ENCODE measurements at places on chromosomes 13 and 19.

DNA sequence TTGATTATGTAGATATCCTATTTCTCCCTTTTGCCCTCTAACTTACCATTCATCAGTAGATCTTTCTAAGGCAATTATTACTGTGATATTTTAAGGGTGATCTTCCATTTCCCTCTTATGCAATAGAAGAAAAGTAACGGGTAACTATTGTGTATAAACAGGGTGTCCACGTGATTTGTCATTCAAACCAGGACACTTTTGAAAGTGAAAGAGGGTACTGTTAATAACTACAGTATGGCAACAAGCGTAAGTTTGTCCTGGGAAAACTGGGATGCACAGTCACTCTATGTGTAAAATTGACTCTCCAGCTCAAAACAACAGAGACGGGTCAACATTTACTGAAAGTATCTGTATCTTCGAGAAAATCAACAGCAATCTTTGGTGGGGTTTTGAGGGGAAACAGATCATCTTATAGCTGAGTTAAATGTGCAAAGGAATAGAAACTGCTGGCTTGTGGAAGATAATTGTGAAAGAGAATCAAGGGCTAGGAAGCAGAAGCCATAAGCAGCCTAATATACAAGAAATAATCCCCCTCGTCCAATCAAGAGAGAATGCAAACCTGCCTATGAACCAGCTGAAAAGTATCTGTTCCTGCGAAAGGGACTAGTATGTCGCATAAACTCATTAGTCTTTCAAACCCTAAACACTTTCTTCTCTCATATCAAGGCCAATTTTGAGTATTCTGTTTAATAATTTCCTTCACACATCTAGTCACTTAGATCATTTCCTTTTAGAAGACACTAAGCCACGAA, 126.7 kb downstream of the FOXO1 start:
- DNase-seq, result no peak

DNA sequence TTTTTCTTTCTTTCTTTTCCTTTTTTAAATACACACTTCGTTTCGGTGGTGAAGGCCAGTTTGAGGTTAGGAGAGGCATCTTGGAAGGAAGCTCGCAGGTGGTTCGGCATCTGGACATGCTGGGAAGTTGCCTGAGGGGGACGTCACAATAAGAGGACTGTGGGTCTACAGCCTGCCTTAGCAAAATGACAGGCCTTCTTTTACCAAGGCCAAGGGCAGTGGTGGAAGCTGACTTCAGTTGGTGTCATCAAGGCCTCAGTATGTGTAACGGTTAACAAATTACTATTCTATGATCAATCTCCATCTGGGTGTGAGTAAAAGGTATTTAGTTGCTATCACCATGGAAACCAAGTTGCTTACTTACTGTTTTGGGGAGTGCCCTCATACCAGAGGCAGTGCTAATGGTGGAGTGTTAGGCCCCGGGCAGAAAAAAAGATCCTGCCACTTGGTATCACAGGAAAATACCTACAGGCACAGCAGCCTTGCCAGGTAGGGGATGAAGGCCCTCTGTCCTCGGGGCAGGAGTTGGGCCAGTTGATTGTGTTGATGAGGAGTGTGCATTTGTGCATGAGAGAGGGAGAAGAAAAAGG, 10.3 kb downstream of the ACTN4 start:
- DNase-seq, result no peak

DNA sequence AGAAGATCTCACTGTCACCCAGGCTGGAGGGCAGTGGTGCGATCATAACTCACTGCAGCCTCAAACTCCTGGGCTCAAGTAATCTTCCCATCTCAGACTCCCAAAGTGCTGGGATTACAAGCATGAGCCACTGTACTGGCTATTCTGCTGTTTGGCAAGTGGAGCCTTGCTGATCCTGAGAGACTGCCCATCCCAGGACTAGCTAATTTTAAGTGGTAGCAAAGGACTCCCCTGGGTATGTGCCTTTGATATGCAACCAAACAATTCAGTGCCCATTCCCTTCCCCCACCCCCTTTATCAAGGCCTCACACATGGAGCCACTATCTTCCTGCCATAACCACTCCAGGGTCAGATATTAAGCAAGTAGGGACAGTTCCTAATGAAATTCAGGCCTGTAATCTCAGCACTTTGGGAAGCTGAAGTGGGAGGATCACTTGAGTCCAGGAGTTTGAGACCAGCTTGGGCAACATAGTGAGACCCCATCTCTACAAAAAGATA, 17.0 kb upstream of the ZNF460 start:
- DNase-seq, result no peak

DNA sequence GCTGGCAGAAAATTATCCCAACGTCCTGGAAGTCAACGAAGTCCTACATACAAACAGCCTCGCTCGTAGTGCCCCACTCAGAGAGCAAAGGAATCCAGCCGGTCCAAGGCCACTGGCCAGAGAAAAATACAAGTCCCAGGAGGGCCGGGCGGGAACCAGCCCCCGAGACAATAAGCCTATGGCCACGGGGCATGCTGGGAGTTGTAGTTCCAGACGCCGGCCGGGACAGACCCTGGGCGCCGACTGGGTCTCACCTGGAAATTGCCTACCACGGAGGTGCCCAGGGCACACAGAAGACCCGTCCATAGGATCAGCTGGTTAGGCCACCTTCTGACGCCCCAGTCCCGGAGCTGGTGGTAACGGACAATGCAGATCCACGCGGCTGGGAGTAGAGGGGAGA, 5.4 kb downstream of the TMEM150B start:
- no peak for DNase-seq

- DNase-seq, result no peak
Observed at GRCh38 chr19:54916822-54917221, 10.9 kb downstream of the NCR1 start.

DNA sequence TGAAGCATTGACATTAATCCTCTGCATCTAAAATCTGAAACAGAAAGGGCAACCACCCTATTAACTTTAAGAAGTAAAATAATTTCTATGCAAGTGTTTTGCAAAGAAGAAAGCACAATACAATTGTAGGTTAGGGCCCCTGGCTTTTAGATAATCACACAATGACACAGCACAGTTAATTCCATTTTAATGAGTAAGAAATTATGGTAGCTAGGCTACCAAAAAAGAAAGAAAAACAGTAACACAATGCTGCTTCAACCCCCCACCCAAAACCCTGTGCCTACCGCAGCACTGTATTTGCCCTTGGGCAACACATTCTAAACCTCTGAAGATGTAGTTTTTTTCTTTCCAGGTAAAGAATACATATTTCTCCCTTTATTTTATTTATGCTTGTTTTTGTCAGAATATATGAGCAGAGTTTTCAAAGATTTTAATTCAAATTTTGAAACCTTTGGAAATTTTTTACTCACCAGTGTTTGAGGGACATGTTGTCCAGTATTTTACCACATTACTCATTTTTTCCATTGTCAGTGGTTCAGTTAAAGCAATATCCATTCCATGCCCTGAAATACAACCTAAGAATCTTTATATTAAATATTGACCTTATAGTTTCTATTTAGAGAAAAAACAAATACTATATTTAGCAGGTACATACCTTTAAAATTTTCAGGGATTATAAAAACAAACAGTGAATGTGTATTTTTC, 21.1 kb downstream of the SOHLH2 start:
- DNase-seq, result no peak

- no peak for DNase-seq
Observed at GRCh38 chr13:79692846-79693245, 211.9 kb downstream of the NDFIP2 start.

- DNase-seq, result no peak
Observed at GRCh38 chr19:28535352-28535775, 677.6 kb downstream of the UQCRFS1 start.

- no peak for DNase-seq
Observed at GRCh38 chr13:42367831-42368230, 95.9 kb downstream of the AKAP11 start.

- DNase-seq, result no peak
Observed at GRCh38 chr13:39655041-39655568, 357 bp upstream of the COG6 start.

DNA sequence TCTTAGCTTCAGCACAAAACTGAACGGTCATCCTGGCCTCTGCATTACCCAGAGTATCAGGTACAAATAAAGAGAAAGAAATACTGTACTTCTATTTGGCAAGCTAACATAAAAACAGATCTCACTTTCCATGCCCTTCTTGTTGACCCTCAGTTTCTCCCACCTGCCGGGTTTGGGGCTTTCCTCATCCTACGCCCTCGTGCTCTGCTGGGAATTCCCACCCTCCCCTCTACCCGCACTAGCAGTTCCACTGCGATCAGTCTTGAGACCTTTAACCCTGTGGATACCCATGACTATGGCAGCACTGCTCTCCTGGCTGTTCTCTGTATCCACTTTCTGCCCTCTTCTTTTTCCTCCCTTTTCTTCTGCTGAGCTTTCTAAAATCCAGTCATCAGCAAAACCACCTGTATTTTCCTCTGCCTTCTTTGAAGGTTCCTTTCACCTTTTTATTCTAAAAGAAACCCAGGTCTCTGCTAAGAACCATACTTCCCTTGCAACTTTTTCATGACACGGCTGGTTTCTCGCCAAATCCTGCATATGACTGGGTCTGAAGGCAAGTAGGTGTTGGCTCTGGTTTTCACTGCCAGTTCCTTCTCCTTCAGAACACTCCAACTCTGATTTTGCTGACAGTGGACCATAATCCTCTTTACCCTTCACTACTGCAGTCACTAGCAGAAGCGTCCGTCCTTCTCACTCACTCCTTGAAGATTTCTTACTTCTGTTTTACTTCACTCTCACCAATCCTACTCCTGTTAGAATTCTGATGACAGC, 99.4 kb downstream of the MIPEP start:
- DNase-seq, result no peak

DNA sequence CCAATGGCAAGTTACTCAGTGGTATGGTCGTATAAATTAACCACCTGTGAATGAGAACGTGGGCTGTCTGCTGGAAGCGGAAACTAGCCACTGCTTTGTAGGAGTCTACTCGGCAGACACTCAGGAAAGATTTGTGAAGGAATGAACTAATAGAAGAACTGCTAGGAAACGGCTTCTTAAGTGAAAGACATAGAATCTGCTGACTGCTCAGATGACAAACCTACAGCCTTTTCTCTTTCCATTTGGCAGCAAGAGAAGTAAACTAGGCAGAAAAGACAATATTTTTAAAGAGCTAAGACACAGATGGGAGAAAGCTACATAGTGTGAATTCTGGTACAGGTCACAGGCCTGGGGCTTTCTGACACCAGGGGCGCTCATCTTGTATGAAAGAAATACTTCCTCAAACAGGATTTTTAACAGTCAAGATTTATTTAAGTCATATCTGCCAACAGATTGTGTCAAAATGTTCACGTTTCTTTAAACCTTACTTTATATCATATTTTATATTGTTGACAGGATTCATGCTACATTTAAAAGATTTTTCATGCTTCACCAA, 78.4 kb downstream of the MIPEP start:
- DNase-seq, result no peak

DNA sequence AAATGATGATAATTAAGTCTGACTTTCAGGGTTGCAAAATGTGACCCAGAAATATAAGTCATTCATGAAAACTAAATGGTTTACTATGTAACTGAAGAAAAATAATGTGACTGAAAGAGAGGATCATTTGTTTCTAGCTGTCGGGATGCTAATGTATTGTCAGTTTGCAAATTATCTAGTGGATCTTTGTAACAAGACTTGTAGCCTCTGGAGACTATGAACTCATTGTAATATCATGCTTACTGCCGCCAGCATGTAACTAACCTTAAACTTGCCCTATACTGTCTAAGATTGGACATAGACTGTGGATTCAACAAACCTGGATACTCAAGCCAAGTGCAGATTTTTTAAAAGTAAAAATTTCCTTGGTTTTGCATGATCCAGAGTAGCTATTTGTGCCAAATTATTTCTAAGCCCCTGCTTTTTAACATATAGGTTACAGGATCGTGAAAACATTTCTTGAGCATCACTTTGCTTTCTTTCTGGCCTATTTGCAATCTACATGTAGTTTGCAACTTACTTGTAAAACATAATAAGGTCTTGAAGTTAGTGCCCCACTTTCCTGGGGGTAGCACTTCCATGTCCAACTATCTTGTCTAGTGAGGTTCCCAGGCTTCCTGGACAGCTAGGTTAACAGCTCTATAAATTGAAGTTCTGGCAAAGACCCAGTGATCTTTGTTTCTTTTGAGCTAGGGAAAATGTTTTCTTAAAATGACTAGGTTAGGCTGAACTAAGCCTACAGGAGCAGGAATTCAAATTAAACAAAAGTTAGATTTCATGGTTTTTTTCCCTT, 3.3 kb upstream of the POSTN start:
- no peak for DNase-seq

- DNase-seq, result no peak
Observed at GRCh38 chr13:97459215-97459777, 25.3 kb downstream of the RAP2A start.

- DNase-seq, result no peak
Observed at GRCh38 chr19:34308381-34309367, 54.3 kb downstream of the GARRE1 start.

GRCh38 chr13:31919971-31920726, 111.4 kb upstream of the FRY start:
- DNase-seq, result no peak

DNA sequence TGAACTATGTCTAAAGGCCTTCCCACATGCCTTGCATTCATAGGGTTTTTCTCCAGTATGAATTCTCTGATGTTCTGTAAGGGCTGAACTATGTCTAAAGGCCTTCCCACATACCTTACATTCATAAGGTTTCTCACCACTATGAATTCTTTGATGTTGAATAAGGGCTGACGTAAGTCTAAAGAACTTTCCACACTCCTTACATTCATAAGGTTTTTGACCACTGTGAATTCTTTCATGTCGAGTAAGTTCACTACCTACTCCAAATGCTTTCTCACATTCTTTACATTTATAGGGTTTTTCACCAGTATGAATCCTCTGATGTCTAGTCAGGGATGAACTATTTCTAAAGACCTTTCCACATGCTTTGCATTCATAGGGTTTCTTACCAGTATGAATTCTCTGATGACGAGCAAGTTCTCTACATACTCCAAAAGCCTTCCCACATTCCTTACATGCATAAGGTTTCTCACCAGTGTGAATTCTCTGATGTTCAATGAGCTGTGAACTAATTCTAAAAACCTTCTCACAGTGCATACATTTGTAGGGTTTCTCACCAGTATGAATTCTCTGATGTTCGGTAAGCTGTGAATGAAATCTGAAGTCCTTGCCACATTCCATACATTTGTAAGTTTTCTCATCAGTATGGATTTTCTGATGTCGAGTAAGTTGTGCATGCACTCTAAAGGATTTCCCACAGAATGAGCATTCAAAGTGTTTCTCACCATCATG, 19.1 kb upstream of the ZNF260 start:
- no peak for DNase-seq

GRCh38 chr13:21150013-21150412, 26.3 kb downstream of the SKA3 start:
- DNase-seq, result no peak

DNA sequence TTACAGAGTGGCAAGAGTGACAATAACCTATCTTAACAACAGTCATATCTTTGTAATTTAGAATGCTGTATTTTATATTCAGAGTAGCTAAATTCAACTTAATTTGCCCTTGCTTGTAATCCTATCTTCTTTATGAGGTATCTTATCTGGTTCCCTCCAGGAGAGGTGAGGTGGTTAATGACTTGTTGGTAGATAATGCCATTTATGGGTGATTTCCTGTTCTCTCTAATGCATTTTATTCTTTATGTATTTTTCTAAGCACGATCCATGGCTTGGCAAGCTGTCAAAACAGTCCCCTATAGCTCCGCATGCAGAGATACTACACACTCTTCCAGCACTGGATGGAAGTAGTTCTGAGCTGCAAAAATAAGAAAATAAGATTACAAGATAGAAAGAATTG, 267.9 kb downstream of the LMO7 start:
- no peak for DNase-seq
